ENCODE measurements at places on chromosomes 1 and 21.

DNA sequence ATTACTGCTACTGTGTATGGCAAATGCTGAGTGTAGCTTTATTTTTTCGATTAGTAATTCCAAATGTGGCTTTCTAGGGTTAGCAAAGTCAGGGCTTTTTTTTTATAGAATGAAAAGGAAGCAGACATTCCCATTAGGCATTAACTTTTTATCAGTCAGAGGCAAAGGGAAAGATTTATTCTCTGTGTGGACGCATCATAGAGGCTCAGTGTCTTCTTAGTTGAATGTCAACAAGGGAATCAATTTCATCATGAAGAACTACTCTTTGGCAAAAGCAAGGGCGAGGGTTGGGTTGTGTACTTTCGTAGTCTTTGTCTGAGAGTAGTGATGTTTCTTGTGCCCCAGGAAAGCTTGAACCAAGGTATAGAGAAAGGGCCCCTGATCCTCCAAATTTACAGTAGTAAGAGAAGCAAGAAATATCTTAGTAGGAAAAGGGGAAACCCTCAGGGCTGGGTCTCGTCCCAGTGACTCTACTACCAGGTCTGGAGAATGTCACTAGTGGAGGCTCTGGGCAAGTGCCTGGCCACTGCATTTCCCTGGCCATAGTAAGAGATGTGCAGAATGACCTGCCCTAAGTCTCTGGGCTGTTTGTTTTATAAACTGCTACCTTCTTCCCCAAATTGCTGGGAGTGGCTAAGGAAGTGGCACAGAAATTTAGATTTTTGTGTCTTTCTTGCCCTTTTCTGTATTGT is 30.0 kb upstream of the MACF1 start:
- no peak for DNase-seq

GRCh38 chr1:208093754-208094719 is 150.1 kb downstream of the PLXNA2 start:
- DNase-seq = no peak

DNA sequence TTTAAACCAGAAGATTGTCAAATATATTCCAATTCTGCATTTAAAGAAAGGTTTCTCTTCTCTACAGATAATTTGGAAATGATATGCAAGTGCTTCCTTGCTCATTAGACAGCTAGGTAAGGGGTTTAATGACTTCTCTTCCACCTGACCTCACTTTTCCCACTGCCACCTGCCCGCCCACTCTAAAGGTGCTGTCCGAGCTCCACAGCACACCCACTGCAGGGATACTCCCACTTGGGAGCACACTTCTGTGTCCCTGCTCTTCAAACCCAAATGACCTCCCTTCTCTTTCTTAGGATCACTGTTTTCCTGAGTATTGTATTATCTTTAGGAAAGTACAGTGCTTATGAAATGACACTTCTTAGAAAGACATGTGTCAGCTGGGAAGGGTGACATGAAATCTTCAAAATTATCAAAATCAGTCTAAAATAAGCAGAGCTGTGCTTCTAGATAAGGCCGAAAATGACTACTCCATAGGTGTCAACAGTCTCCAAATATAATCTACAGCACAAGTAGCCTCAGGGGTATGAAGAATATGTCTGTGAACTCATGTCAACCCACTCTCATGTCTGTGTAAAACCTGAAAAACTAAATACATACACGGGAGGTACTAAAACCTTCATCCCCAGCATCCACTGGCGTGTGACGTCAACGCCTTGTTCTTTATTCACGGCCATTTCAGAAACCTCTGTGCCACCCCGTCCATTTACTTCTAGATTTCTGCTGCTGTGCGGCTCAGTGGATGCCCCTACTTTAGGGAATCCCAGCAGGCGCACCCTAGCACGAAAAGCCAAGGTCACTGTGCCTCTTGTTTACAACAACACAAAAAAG is 71.0 kb downstream of the SLC45A1 start:
- no peak for DNase-seq

DNA sequence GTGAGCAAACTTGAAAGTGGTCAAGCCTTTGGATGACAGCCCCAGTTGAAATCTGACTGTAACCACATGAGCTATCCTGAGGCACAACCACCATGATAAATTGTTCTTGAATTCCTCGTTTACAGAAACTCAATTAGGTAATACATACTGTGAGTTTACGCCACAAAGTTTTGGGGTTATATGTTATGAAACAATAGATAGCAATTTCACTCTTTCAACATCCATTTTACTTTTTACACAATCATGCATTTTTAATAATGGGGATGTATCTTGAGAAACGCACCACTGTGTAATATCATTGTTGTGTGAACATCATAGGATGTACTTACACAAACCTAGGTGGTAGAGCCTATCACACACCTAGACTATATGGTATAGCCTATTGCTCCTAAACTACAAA is 35.4 kb downstream of the OR2C3 start:
- no peak for DNase-seq

- no peak for DNase-seq
Observed at GRCh38 chr1:198123133-198123532, 33.7 kb upstream of the NEK7 start.

DNA sequence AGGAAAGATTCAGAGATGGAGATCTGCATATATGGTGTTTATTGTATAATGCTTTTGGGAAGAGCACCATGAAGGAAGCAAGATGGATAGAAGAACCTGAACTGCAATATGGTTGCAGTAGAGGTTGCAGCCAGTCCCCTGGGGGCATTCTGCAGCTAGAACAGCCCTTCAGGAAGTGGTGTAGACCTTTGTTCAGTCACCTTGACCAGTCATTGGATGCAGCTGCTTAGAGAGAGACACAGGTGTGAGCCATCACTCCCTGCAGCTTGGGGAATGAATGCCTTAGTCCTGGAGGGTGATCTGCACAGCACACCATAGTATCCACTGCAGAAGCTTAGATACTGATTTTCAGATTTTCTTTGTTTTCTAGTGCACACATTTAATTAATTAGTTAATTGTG is 42.3 kb downstream of the NEK7 start:
- no peak for DNase-seq

- DNase-seq = no peak
Observed at GRCh38 chr1:55700359-55701130, 485.4 kb upstream of the USP24 start.

GRCh38 chr1:203273206-203273868 is 32.0 kb upstream of the BTG2 start:
- DNase-seq = no peak

GRCh38 chr1:10210841-10211804 is 753 bp downstream of the KIF1B start:
- no peak for DNase-seq

GRCh38 chr1:1093610-1093943 is 19.5 kb upstream of the RNF223 start:
- no peak for DNase-seq

DNA sequence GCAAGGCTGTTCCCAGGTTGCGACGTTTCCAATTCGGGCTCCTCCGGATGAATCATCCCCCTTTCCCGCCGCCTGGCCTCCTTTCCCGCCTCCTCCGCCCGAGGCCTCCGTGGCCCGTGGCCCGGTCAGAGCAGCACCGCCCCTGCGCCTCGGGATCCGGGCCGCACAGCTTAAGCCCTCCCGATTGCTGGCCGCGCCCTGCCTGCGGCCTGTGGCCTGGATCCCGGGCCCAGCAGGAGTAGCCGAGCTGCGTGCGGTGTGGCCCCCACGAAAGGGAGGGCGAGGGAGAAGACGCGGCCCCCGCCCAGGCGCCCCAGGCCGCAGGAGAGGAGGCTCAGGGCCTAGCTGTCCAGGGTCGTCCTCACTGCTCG is 1.0 kb downstream of the TMEM200B start:
- DNase-seq = no peak

- no peak for DNase-seq
Observed at GRCh38 chr1:203381151-203381751, 30.3 kb upstream of the FMOD start.

GRCh38 chr21:41024746-41025254 is 143.2 kb upstream of the BACE2 start:
- no peak for DNase-seq

DNA sequence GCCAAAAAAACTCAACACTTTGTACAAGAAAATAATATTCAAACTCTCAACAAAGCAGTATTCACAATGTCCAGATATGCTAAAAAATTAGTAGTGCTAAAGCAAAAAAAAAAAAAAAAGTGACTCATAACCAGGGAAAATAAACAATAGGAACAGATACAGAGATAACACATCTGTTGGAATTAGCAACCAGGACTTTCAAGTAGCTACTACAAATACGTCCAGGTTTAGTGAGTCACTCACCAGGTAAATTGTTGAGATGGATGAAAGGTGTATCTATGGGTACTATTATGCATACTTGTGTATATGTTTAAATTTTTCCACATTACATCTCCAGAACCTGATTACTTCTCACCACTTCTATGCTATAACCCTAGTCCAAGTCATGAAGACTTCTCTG is 144.8 kb upstream of the SLC35F3 start:
- DNase-seq = no peak

- no peak for DNase-seq
Observed at GRCh38 chr1:113990530-113990929, 11.3 kb downstream of the OLFML3 start.

DNA sequence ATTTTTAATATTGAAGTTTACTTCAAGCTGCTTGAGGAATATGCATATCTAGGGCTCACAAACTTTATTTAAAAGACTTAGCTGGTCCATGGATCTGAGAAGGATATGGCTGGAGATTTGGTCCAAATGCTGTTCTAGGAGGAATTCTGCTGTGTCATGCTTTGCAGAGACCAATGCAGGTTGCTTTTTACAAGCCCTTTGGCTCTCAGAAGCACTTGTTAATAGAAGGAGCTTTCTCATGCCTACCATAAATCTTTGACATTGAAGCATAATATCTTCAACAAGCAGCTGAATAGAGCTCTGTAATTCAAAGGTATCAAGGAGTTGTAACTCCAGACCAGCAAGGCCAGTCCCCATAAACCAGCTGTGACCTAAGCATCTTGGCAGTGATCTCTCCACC is 299.1 kb downstream of the HHAT start:
- no peak for DNase-seq

DNA sequence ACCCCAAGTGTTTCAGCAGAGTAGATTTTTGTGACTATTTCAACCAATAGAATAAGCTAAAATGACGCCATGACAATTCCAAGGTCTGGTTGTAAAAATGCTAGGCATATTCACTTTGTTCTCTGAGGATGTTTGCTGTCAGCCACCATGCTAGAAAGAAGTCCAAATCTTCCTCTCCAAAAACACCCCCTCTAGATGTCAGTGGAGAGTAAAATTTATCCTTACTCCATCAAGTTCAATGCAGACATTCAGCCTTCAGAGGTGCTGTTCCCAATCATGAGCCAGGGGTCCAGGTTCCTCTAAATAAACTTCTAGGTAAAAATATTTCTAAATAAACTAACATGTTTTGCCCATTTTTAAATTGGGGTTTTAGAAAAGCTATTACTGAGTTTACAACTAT is 395.4 kb upstream of the ADAMTS5 start:
- DNase-seq = no peak

- no peak for DNase-seq
Observed at GRCh38 chr1:77484926-77485325, 197.5 kb downstream of the ZZZ3 start.

DNA sequence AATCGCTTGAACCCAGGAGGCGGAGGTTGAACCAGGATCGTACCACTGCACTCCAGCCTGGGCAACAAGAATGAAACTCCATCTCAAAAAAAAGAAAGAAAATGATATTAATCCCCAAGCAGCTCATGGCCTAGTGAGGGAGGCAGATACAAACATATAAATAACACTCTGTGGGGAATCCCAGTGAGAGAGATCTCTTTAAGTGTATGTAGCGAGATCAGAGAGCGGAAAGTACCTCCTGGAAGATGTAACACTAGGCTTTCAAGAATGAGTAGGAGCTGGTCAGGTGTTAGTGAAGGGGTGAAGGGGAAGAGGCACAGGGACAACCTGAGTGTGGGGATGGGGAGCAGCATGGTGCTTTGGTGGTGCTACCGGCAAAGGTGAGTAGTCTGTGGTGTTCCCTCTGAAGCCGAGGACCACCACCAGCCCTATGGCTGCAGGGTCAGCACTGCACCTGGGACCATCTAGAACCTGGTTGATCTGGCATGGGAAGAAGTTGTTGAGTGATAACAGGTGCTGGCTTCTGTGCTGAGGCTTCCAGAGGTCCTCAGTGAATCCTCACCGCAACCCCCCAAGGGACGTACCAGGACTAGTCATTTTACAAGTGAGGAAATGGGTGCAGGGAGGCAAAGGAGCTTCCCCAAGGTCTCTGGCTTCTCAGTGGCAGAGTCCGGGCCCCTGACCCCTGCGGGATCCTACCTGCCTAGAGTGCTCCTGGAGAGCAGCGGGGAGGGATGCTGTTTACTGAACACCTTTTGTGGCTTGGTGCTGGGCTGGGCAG is 367.6 kb upstream of the VAMP3 start:
- DNase-seq = no peak

DNA sequence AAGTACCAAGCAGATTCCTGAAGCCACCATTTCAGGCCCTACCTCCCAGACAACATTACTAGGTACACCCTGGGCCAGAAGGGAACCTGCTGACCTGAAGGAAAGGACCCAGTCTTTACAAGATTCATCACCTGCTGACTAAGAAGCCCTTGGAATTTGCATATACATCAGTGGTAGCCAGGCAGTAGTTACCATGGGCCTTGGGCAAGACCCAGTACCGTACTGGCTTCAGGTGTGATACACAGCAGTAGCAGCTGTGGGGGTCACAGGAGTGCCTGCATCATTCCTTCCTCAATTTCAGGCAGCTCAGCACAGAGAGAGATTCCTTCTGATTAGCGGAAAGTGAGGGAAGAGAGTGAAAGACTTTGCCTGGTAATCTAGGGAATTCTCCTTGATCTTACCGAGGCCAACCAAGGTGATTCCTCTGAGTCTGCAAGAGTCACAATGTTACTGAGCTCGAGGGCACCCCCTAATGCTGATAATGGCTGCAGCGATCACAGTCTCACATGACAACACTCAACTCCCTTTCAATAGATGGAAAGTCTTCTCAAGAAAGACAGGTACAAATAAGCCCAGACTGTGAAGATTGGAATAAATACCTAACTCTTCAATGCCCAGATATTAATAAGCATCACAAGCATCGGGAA is 22.0 kb upstream of the UHMK1 start:
- no peak for DNase-seq

DNA sequence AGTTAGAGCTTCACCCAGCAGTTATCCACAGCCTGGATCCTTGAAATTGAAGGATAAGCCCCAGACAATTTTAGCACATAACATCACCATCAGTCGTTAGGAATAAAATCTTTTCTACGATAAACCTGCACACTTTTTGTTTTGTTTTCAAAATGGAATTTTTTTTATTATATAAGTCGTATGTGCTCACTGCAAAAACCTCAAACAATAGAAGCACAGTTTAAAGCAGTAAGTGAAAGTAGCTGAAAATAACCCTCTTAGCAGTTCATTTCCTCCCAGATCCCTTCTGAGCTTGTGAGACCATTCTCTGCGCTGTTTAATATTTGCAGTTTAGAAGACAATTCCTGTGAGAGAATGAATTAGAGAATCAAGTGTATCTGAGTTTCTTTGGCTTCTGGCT is 38.3 kb downstream of the ELK4 start:
- no peak for DNase-seq

Measured in cortex of kidney (tissue), 1 donor.